Right atrium auricular region (tissue), 2 donors: ENCODE measurements at places on chromosomes 5 and 9.

DNA sequence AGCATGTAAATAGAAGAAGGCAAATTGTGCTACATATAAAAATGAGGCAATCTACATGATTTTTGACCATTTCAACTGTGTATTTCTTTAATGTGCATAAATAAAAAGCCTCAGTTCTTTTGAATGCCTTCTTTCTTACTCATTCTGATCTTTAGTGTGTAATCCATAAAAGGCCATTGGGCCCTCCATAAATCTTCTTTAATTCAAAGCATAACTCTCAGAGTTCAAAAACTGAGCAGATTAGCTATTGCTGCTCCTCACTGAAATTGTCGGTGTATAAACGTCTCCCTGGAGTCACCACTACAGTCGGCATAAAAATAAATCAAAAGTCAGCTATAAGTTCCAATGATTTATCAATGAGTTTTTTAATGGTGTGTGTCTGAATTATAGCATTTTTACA lies 45.3 kb upstream of the ADAMTSL1 start:
- DNase-seq, result no peak

GRCh38 chr5:171420431-171421241 lies 1.2 kb downstream of the FGF18 start:
- DNase-seq, result peak; percentile 91

DNA sequence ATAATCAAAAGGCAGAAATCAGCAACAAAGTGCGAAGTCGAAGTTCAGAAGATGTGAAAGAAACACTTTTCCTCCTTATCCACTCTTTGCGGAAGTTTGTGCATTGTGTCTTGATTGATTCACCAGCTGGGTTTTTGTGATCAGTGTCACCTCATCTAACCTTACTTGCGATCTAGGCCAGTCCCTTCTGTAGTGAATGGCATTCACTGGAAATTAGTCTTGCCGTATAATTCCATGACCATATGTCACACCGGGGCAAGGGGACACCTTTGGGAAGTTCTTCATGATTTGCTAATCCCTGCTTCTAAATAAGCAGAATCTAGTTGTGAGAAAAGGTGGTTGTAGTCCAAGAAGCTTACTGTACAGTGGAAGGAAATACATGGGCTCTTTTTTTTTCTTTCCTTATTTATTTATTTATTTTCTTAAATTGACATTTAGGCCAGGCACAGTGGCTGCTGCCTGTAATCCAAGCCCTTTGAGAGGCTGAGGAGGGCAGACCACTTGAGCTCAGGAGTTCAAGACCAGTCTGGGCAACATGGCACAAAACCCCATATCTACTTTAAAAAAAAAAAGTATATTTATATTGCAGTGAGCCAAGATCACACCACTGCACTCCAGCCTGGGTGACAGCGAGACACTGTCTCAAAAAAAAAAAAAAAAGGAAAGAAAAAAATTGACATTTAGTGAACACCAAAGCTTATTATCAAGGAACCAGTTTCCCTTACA lies 7.8 kb downstream of the RAI14 start:
- no peak for DNase-seq

DNA sequence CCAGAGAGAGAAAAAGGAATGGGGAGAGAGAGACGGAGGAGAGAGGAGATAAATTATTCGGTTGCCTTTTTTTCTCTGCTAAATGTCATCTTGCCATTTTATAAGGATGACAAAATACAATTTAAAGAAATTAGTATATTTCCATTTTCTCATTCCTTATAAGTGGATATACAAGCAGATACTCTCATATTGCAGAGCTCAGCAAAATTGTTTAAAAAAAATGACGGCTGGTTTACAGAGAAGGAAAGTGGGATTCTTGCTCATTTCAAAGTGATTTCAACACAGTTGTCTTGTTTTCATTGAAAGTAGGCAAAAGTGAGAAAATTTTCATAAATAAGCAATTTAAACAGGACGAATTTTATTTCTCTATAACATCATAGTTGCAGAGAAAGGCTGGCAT lies 641.9 kb upstream of the CDH6 start:
- no peak for DNase-seq

DNA sequence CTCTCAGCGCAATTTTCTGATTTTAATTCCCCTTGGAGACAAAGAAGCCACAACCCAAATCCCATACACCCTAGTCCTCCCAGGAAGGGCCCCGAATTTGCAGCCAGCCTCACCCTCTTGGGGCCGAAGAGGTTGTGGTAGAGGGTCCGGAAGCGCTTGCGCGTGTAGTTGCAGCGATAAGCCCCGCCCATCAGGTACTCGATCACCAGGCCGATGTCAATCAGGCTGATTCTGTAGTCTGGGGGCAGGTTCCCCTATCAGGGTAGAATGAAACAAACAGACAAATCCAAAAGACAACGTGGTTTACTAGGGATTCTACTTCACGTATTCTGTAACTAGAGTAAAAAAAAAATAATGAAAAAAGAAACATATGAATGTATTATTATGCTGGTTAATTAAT lies 210.6 kb upstream of the KLF9 start:
- DNase-seq, result no peak

DNA sequence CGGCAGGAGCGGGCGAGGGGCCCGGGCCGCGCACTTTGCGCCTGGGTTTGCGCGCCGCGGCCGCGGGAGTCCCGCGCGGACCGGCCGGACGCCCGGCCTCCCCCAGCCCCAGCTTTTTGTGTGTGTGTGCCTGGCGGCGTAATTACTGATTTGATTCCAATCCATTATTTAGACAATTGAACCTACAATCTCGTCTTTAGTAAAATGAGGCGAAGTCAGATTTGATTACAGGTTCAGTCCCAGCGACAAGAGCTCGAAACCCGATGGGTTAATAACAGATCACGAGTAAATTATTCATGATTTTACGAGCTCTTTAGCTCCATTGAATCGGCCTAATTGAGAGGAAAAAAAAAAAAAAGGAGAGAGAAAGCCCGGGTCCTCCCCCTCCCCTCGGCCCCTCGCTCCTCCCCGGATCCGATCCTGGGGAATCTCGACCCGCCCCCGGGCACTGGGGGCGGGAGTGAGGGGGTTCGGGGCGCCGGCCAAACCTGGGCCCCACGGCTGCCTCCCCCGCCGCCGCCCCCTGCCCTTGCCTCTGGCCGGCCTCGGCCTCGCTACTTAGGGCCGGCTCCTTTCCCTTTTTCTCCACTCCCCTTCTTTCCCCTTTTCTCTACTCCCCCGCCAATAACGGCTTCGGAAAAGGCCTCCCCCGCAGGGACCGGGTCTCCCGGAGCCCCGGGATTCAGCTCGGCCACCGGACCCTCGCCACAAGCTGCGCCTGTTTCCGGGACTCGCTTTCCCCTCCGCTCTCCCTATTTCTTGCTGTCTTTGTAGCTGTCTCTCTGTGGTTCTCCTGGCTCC lies 6.6 kb downstream of the LHX2 start:
- DNase-seq, result no peak

DNA sequence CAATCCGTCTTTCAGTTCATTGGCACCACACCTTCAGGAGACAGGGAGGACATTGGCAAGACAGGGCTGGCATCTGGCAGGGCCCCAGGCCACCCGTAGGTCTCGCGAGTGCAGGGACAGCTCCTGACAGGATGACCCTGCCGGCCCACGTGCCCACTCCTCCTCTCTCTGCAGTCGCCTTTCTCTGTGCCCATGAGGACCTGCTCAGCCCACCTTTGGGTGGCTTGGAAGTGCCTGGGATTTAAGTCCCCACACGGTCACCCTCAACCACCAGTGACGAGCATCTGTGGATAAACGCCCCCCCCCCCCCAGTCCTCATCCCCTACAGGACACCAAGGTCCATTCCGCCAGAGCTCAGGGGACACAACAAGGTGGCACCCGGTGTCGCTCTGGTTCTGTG lies 4.1 kb downstream of the MRPL36 start:
- DNase-seq, result no peak

GRCh38 chr9:76562511-76562911 lies 103.5 kb downstream of the GCNT1 start:
- no peak for DNase-seq

DNA sequence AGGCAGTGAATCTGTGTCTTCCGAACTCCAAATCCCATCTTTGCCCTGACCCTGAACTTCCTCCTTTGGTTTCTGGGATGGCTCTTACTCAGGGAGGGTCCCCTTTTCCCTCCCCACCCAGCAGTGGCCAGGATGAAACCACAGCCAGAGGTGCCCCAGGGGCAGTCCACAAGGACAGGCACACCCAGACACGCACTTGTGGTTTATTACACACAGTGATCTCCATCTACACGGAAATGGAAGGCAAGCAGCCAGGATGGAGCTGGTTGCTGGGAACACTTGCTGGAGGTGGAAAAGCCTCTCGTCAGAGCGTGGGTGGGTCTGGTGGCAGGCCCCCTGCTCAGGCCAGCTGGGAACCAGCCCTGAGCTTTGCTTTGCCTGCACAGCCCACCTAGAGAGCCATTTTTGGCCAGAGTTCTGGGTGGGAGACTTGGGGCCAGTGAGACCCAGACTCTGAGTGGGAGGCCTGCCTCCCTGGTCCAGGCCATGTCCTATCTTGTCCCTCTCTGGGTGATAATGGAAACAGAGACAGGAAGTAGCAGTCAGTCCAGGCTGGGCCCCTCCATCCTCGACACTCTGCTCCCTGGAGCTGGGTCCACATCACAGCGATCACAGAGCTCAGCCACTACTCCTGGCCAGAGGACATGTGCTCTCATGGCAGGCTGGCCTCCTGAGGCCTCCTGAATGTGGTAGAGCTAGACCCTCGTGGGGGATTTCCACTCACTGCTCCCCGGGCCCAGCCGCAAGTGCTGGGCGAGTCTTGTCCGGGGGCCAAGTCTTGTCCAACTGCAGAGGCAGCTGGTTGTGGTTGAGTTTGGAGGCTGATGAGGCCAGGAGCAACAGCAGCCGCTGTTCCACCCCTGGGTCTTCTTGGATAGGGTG lies 5.1 kb upstream of the PHYKPL start:
- no peak for DNase-seq

- no peak for DNase-seq
Measured at GRCh38 chr5:10481241-10481935, 39.7 kb downstream of the ROPN1L start.

DNA sequence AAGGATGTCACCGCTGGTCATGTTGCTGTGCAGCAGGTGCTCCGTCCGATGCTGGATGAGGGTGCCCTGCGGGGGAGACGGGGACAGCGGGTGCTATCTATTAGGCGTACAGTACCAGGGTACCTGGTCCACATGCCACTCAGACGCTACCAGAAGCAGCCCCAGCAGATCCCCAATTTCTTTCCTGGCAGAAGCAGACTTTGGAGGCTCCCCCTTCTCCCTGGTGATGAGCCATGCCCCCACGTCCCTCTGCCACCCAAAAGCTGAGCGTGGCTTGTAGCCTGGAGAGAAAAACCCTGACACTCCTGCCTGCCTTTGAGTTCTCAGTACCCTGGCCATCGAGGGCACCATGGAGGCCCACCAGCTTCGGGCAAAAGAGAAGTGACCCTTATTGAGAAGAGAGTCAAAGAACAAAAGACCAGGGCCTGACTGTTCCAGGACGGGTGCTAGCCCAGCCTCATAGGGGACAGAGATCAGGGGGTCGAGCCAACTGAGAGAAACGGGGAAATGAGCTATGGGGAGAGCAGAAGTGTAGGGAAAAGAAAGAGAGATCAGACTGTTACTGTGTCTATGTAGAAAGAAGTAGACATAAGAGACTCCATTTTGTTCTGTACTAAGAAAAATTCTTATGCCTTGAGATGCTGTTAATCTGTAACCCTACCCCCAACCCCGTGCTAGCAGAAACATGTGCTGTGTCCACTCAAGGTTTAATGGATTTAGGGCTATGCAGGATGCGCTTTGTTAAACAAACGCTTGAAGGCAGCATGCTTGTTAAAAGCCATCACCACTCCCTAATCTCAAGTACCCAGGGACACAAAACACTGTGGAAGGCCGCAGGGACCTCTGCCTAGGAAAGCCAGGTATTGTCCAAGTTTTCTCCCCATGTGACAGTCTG lies 62.0 kb upstream of the ZNF354B start:
- DNase-seq, result no peak

GRCh38 chr5:142571371-142571770 lies 114.5 kb downstream of the FGF1 start:
- no peak for DNase-seq

DNA sequence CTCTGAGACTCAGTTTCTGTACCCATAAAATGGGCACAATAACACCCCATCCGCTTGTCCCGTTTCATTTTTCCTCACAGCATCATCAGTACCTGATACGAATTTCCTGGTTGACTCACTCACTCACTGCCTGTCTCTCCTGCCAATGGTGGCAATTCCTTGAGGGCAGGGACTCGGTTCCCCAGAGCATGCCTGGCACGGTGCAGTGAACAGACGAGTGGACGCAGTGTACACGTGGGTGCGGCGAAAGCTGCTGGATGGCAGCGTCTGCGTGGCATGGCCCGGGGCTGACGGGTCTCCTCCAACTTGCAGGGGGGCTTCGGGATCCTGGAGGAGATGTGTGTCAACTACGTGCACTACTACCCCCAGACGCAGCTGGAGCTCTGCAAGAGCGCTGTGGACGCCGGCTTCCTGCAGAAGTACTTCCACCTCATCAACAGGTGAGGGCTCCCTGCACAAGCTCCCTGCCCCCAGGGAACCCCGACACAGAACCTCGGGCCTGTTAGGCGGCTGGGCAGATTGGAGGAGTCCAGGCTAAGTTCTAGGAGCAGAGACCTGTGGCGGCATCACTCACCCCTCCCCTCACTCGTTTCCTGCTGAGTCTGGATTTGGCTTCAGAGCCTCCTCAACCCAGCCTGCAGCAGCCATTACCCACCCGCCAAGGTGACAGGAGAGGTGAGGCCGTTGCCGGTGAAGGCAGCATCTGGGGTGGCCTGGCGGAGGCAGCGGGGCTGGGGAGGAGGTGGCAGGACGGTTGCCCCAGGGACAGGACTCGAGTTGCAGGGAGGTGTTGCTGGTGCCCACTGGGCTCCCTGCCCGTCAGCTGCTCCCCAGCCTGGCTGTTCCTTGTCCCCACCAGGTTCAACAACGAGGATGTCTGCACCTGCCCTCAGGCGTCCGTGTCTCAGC lies 20.3 kb downstream of the DBH start:
- no peak for DNase-seq

DNA sequence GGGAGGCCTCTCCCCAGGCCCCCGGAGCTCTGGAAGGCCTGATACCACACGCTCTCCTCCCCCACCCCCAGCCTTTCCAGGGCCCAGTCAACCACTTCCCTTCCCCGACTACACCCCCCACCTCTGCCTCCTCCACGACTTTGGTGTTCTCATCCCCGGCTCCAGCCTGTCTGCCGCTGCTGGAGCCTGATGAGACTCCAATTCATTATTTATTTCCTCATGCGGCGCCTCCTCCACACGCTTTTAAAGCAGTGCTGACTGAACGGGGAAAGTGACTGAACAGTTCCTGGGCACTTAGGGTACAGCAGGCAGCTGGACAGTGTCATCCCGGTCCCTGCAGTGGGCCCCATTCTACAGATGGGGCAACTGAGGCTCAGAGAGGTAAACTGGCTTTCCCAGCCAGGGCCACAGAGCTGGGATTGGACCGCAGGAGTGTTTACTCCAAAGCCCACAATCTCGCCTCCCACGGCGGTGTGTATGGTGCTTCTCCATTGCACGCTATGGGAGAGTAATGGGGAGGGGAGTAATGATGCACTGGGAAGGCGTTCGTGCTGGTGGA lies 15.9 kb upstream of the RPL26L1 start:
- no peak for DNase-seq

GRCh38 chr5:87541676-87542075 lies 128.9 kb upstream of the CCNH start:
- DNase-seq, result no peak

- no peak for DNase-seq
Measured at GRCh38 chr9:135797507-135798262, 95.7 kb downstream of the KCNT1 start.

- DNase-seq, result no peak
Measured at GRCh38 chr5:75706016-75706415, 11.2 kb downstream of the POC5 start.

GRCh38 chr9:84323858-84324257 lies 16.7 kb downstream of the SLC28A3 start:
- DNase-seq, result no peak

- DNase-seq, result no peak
Measured at GRCh38 chr5:138018849-138019248, 14.0 kb downstream of the FAM13B start.
